ENCODE measurements at places on chromosomes 6 and 20.

GRCh38 chr6:163468738-163469137 lies 54.2 kb downstream of the QKI start:
- no peak for DNase-seq

GRCh38 chr6:156650896-156651390 lies 126.2 kb upstream of the ARID1B start:
- DNase-seq = no peak

DNA sequence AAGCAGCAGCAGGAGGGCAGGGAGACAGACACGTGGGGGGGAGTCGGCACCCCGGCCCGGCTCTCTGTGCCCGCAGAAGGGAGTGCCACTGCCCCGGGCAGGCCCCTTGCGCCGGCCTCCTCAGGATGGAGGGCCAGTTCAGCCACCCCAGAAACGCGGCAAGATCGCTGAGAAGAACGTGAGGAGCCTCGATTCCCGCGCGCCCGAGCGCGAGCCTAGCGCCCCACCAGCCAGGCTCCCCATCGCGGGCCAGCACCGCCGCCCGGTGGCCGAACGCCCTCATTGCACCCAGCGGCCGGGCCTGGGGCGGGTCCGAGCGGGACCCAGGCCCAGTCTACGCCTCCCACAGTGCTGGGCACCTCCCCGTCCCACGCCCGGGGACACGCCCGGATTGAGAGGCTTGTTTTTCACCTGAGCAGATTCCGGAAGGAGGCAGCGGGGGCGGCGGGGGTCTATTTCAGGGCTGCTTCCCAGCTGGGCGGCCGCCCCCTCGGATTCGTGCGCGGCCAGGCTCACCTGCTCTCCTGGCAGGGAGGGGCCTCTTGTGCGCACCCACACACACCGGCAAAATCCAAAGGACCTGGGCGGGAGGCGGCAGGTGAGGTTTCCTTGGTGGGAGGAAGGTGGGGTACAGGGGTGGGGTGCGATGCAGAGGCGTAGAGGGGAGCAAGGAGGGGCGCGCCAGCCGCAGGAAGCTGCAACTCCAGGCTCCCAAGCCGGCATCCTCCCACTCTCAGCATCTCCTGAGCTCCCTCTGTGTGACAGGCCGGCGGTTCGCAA lies 9.0 kb upstream of the GRM4 start:
- DNase-seq = no peak

- no peak for DNase-seq
Measured at GRCh38 chr20:22462975-22463914, 121.1 kb downstream of the FOXA2 start.

DNA sequence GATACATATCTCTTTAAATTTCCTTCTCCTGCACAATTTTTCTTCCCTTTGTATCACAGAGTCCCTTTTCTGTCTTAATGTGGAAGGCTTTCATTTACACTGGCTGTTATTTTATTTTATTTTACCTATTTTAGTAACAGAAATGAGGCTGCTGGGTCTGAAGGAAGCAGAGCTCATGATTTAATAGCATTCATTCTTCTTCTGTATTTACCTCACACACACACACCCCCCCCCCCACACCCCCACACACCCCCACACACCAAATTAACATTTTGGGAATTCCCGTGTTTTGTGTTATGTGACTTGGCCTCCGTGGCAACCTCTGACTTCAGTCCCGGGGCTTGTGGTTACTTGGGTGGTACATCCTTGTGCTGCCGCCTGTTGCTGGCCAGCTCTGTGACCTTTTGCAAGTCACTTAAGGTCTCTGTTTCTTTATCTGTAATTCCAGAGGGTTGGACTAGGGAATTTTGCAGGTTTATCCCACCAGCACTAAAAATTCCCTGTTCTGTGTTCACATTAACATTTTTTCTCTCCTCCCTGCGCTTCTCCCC lies 108.8 kb downstream of the TIAM2 start:
- DNase-seq = no peak

- DNase-seq = no peak
Measured at GRCh38 chr6:109515781-109516409, 32.9 kb upstream of the ZBTB24 start.

GRCh38 chr20:44720621-44720996 lies 5.4 kb downstream of the CCN5 start:
- no peak for DNase-seq

GRCh38 chr20:63778034-63778752 lies 38.6 kb downstream of the SLC2A4RG start:
- DNase-seq = no peak

DNA sequence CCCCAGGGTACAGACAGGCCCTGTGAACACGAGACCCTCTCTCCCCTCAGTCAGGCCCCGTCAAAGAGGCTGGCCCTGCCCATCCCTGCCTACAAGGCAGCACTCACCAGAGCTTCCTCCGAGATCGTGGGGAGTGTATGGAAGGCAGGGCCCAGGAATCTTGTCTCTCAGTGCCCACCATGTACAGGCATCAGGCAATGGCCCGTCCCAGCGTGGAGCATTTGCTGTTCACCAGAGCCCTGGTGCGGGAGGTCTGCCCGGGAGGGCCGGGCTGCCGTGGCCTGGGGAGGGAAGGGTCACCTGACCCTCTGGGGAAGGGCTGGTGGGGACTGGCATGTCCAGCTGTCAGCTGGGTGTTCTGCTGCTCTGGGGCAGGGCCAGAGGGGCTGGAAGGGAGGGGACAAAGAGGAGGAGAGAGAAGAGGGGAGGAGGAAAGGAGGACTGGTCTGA lies at the start of gene IP6K3:
Gene IP6K3, minus strand, starts transcription at position 255 of the 450 bp plus-strand sequence. CDS start 11,429 bp downstream, outside the sequence.
- no peak for DNase-seq

DNA sequence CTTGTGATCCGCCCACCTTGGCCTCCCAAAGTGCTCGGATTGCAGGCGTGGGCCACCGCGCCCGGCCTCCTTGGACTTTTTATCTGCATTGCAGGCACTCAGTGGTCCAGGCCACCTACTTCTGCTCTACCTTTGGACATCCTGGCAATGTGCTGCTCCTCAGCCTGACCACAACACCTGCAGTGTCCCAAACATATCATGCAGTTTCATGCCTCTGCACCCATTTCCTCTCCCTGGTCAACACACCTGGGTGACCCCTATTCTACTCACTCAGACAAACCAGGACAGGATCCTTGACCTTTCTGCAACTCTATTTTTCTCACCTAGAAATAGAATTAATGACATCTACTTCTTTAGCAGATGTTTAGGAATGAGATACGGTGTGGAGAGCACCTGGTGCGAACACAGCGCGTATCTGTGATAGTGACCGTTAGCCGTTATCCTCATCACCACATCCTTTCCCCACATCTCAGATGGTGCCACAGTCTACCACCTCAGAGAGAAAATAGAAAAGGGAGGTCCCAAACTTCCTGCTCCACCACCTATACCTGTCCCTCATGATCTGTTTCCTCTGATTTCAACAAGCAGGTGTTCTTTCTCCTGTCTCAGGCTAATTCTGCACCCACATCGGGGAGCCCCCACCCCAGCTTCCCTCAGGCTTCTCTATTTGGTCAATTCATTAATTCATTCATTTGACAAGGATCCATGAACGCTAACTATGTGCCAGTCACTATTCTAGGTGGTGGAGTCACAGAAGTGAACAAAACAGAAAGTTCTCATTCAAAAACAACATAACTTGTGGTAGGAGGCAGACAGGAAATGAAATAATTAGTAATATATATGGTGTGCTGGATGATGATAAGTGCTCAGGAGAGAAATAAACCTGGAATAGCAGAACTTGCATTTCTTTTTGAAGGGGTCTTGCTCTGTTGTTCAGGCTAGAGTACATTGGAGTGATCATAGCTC lies 4.3 kb upstream of the BTN3A2 start:
- no peak for DNase-seq

- DNase-seq = no peak
Measured at GRCh38 chr20:56630506-56631317, 1.6 kb downstream of the TFAP2C start.

GRCh38 chr6:108001696-108002231 lies 43.8 kb upstream of the SEC63 start:
- DNase-seq = no peak

DNA sequence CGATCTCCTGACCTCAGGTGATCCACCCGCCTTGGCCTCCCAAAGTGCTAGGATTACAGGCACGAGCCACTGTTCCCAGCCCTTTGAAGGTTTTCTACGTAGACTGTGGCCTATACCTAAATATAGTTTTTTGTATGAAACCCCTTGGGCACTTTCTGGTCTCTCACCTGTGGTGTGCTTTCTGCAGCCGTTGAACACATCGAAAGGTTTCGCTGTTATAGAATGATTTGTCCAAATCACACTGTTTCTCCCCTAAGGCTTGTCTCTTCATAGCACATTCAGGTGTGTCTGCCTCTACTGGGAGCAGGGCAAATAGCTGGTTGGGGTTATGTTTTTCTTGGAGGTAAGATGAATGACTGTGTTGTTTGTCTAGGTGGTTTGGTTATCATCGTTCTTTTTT lies 597.9 kb downstream of the RNF144B start:
- DNase-seq = no peak

DNA sequence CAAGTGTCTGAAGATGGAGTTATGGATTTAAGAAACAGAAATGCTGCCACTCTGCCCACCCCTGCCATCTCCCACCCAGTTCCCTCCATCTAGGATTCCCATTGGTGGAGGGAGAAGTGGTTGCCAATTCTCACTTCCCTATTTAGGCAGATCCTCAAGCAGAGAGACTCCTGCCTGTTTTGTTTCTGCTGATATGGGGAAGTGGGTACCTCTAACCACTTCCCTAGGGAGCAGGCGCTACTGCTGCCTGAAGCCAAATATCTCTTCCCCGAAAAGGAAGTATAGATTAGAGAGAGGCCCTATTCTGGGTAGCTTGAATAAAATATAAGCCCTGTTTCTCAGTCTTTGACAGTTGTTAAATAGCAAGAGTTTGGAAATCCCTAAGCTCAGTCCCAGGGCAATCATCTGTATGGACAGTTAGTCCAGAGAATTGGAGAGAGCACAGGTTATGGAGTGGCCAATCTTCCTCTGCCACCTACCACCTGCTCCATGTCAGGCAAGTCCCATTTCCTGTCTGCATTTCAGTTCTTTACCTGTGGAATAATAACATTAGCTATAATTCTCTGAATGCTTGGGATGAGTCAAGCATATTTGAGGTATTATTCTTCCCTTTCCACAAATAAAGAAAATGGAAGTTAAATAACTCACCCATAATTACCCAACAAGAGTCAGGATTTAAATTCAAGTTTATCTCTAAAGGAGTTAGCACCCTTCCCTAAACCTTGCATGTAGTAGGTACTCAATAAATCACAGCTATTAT lies 2.6 kb upstream of the ADGB start:
- DNase-seq = no peak

- no peak for DNase-seq
Measured at GRCh38 chr20:32010666-32011065, 428 bp downstream of the CCM2L start.

DNA sequence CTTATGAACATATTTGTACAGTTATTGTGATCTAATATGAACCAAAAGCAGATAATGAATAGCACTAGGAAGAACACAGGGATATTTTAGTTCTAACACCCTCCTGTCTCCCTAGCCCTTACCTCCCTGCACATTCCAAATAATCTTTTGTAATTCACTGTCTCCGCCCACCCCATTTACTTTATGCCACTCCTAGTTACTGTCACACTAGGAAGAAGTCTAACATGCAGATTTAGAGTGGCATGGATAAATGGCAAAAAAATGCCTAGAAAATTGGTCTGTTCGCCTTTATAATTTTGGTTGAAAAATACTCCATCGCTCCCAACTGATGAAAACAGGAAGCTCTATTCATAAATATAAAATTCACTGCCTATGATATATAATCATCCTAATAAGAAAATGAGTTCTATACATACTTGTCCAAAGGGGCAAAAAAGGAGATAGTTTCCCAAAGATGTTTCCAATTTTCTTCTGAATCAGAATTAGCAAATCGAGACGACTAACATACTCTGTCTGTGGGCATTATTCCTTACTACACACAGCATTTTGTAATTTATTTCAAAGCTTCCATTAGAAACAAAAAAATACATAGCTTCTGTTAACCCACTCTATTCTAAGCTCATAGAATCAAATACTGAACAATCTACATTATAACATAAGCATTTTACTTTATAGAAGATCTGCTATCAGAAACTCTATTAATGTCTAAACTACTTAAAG lies 1.3 kb upstream of the RUNX2 start:
- no peak for DNase-seq

- DNase-seq = no peak
Measured at GRCh38 chr20:41230136-41230535, 87.4 kb downstream of the ZHX3 start.

Data from bone marrow (tissue), 2 donors.